ENCODE measurements at places on chromosomes 6 and 20.

DNA sequence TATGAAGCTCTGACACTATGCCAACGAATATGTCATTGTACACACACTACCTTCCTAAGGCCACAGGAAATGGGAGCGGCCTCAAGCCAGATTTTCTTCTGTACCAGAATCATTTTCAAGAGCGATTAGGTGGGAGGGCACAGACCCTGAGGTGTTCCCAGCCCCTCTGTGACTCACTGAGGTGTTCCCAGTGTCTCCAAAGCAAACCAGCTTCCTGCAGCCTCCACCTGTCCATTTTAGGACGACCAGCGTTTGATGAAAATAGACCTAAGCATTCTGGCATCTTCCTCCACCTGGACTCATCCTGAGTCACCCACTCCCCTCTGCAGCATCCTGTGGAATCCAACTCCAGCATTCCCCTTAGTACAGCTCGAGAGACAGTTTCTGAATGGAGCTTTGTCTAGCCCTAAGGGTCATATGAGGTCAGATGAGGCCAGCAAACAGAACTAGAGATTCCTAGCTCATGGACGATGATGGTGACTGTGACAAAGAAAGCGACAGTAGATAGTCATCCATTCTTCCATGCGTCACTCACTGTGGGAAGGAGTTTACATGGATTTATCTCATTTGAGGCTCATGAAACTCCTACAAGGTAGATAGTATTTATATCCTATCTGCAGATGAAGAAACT, 203.4 kb downstream of the PTPRT start:
- no peak for DNase-seq

GRCh38 chr6:137925141-137925698, 58.2 kb downstream of the TNFAIP3 start:
- no peak for DNase-seq

- DNase-seq, result no peak
Measured at GRCh38 chr6:28522594-28523240, 3.0 kb upstream of the GPX5 start.

GRCh38 chr6:18433059-18433458, 45.9 kb downstream of the RNF144B start:
- no peak for DNase-seq

DNA sequence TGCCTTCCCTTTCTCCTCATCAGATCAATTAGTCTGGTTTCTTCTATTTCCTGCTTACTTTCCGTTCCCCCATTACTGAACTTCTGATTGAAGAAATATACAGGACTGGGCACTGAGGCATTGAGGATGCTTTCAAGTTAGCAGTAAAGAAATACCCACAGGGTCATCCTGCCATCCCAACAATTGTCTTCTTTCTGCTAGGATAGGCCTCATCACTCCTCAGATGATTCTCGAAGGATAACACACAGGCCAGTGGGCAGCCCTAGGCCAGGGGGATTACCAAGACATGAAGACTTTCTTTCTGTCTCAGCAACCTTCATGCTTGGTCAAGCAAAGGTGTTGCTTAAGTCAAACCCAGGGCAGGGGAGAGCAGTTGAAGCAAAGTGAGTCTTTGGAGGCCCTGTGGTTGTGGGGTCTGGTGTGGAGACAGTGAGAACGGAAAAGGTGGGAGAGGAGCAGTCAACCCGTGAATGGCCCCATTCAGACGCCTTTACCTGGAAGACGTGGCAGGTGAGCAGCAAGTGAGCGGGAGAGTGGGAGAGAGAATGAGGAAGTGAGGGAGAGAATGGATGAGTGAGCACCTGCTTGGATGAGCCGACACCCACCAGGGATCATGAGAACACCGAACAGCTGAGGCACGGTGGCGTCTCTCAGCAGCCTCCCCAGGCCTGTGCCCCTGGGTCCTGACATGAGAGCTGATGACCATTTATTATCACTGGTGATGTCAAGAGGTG, 462.9 kb downstream of the PREX1 start:
- DNase-seq, result no peak

GRCh38 chr6:36930483-36930882, 24.1 kb upstream of the PI16 start:
- DNase-seq, result no peak

- DNase-seq, result no peak
Measured at GRCh38 chr6:46655803-46656202, 3.0 kb downstream of the SLC25A27 start.

DNA sequence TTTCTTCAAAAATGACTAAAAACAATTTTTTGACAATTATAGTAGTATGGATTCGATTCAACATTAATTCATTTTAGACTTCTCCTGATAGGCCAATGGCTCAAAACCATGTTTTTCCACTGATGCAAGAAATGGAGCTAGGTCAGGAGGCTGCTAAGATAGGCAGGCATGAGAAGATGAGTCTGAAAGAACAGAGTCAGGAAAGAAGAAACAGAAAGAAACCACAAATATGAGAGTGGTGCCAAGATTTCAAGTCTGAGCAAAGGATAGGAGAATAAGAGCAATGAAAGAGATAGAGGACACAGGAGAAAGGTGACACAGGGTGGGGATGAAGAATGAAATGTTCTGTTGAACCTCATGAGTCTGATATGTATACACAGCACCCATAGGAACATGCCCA, 112.2 kb downstream of the TASP1 start:
- no peak for DNase-seq

DNA sequence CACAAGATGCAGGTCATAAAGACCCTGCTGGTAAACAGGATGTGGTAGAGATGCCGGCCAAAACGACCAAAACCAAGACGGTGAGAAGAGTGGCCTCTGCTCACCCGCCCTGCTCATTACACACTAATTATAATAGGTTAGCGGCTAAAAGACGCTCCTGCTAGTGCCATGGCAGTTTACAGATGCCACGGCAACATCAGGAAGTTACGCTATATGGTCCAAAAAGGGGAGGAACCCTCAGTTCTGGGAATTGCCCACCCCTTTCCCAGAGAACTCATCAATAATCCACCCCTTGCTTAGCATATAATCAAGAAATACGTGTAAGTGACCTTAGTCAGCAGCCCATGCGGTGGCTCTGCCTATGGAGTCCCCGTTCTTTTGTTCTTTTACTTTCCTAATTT, 17.6 kb downstream of the BHLHE23 start:
- peak; percentile 29 for DNase-seq

DNA sequence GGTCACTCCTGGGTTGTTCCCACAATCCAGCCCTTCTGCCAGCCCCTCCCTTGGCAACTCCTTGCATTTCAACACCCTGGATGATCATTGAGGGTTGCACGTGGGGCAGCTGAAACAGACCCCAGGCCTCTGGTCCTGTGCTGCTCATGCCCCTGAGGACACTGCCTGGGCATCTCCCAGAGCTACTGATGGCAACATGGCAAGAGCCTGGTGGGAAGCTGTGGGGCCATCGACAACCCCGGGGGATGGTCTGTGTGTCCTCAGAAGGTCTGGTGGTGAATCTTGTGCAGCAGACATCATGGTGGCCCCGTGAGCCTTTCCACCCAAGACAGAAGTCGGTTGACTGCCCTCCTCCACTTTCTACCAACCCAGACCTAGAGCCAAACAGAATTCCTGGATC, 4.9 kb upstream of the ANGPT4 start:
- no peak for DNase-seq

GRCh38 chr6:136337121-136337520, 47.5 kb upstream of the BCLAF1 start:
- no peak for DNase-seq

GRCh38 chr20:31595380-31595653, 9.8 kb upstream of the ID1 start:
- DNase-seq, result no peak

DNA sequence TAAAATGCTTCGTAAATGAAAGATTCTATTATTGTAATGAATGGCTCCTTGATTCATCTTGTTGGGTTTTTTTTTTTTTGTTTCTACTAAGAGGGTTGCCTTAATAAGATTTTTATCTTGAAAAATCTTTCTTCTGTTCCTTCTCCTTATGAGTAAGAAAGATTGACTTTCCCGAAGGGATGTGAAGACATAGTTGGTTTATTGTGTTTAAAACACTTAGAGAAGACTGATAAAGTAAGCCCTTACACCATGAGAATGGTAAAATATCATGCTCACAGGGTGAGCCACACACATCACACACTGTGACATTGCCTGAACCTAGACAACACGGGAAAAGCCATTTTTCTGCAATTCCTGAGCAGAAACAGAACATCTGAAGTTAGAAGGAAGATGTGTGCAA, 317.2 kb upstream of the TCF21 start:
- DNase-seq, result no peak

- no peak for DNase-seq
Measured at GRCh38 chr20:17895641-17896171, 72.9 kb downstream of the SNX5 start.

- DNase-seq, result no peak
Measured at GRCh38 chr6:167559675-167560479, 235.0 kb downstream of the TTLL2 start.

DNA sequence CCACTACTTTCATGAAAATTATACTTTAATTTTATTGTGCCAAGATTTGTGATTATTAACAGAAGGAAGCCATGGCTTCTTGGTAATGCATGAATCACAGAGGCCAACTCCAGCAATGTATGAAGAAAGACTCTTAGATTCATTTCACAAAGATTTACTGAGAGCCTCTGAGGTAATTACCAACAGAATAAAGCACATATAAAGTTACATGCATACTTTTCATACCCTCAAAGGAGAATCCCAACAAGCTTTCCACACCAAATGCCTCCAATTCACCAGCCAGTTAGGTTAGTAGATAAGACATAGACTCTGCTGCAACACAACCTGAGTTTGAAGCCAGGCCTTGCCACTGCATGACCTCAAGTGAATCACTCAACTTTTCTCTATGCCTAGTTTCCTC, 41.9 kb downstream of the HBS1L start:
- no peak for DNase-seq

- peak; percentile 26 for DNase-seq
Measured at GRCh38 chr6:16849280-16849987, 88.2 kb upstream of the ATXN1 start.

- no peak for DNase-seq
Measured at GRCh38 chr6:111938710-111939109, 65.5 kb upstream of the FYN start.

GRCh38 chr20:61100489-61100888, 151.6 kb upstream of the CDH4 start:
- DNase-seq, result no peak

DNA sequence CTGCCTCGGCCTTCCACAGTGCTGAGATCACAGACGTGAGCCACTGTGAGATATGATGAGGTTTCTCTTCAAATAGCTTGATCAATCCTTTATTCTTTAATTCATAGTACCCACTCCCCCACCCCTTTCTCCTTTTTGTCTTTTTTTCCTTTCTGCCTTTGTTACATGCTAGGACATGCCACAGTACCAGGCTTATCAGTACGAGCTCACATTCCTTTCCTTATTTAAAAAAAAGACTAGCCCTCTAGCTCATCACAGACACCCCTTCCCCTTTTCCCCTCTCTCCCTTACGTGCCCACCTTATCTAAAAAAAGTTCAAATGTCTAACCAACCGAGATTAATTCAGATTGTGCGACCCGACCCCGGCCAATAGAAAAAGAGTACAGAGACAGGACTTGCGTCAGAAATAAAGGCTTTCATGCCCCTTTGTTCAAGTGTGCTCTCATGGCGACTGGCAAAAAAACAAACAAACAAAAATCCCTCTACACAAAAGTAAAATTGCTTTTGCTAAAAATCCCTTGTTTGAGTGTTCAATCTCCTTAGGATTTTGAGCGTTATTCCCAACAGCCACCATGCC, 49.2 kb downstream of the MRAP2 start:
- DNase-seq, result no peak
